NCI-H69 (cell line): ENCODE measurements at places on chromosomes 5 and 9.
A peak's percentile ranks its signal among the peaks of the same experiment; 100 is the strongest.

DNA sequence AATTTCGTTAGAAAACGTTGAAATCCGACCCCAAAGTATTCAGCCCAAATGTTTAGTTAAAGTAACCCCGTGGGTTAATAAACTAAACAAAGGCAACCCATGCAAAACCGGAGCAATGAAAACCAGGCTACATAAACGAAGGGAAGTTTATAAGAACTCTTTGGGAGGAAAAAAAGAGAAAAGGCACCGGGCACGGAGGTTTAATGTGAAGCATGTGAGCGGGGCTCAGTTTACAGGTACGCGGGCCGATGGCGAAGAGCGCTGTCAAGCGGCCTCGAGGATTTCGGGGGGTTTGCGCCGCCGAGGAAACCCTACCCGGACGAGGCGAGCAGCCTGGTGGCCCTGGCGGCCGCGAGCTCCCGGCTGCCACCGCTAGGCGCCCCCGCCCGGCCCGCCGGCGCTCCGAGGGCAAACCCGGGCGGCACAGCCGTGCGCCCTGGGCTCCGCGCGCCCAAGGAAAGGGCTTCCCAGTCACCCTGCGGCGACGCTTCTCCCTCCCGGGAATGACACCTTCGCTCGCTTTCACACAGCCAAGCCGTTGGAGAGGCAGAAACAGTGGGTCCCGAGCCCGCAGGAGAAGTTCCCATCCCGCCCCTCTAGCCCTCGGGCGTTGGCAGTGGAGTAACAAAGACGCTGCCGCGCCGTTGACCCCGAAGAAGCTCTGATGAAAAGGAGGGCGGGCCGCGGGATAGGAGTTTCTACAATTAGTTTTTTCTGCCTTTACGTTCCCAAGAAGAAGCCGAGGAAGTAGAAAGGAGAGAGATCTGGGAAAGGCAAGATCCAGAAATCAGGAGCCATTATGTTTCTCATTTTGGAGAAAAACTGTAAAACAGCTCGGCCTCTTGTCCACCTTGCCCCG, 126.0 kb downstream of the TMEM174 start:
- no peak for DNase-seq

DNA sequence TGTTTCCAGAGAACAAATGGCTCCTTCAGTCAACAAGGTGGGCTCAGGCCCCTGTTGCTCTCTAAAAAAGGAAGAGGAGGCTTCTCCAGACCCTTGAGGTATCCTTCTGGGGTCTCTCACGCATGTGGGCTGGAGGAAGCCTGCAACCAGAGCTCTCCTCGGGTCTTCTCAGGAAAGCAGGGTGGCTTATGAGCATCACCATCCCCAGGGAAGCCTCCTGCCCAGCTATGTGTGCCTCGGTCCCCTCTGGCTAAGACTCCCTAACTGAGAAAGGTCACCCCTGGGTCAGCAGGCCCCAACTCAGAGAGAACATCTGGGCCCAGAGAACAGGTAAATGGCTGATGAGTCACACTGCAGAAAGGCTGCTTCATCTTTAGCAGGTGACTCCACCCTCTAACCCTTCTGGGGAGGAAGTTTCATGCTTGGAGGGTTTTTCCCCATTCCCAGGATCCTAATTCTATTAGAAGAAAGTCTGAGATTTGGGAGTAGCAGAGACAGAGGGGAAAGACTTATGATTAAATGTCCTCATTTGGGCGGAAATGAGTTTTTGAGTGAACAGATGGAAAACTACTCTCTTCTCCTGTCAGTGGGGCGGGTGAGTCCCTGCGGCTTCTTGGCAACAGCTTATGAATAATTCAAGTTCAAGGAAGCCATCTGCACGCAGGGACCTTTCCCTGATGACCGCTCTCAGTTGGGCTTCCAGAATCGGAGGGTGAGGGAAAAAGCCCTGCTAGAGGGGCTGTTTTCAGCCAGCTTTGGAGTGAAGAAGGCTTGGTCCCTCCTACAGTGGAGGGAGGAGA, 41.9 kb downstream of the TGFBI start:
- DNase-seq, result peak; percentile 50

- DNase-seq, result no peak
Measured at GRCh38 chr9:128006332-128006996, 25.7 kb upstream of the EEIG1 start.

GRCh38 chr5:148998174-148998797, 64.6 kb downstream of the SH3TC2 start:
- peak; percentile 81 for DNase-seq
